ENCODE measurements at places on chromosomes 3 and 15.

- no peak for DNase-seq
Measured at GRCh38 chr15:90231028-90232017, 2.4 kb downstream of the CIB1 start.

DNA sequence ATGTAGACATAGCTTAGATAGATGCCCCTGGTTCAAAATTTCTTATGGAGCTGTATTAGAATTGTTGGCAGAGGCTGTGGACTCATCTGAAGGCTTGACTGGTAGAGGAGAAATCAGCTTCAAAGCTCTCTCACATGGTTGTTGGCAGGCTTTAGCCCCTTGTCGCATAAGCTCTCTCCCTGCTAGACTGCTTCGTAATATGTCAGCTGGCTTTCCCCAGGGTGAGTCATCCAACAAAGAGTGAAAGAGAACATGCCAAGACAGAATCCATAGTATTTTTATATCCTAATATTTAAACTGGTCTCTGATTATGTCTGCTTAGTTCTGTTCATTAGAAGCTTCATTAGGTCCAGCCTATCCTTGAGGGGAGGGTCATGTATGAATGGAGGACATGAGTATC is 427.4 kb upstream of the NAALADL2 start:
- DNase-seq: no peak

- DNase-seq: no peak
Measured at GRCh38 chr15:64187396-64188191, 24.8 kb upstream of the PPIB start.

DNA sequence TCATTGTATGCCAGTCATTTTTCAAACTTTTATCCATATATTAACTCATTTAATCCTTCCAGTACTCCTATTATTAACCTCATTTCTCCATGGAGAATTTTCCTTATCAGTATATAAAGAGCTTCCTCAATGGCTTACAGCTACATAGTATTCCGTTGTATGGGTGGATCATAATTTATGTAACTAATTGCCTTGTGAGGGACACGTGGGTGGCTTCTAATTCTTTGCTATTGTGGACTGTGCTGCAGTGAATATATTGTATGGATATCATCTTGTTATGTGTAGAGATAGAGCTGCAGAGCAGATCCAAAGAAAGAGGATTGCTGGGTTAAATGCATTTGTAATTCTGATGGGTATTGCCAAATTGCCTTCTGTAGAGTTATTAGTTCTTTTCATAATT is 25.2 kb downstream of the PML start:
- no peak for DNase-seq
